Keratinocyte (primary cell): ENCODE measurements at places on chromosomes 1 and 21.

- DNase-seq, result no peak
- peak overlapping the region; percentile 93 for H3K4me3 ChIP-seq
- peaks cover 12% of the 10 kb centered on the region for H3K4me1 ChIP-seq
- no peaks in the 10 kb centered on the region for H3K27me3 ChIP-seq
- H3K36me3 ChIP-seq, result peaks cover 8% of the 10 kb centered on the region
Measured at GRCh38 chr1:230979952-230980351, 1.1 kb downstream of the ARV1 start.

DNA sequence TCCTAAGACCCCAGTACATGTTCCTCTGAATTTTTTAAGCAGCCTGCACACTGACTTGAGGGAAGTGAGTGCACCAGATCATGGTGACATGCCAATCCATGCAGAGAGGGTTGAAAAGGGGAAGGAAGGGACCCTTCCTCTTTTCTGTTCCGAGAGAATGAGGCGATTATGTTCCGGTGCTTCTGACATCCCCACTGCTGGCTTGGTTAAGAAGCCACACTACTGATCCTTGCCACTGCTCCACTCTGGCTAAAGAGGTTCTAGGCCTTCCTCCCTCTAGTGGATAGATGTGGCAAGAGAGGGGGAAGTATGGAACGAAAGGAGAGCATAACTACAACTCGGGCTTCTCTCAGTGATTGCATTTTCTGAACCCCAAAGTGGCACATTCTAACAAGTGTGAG, 1.8 kb upstream of the CYB5R1 start:
- H3K4me1 ChIP-seq, result peaks cover 35% of the 10 kb centered on the region
- no peak for DNase-seq
- H3K36me3 ChIP-seq, result peaks cover 2% of the 10 kb centered on the region
- H3K27ac ChIP-seq, result no peak overlapping the region

- no peak for DNase-seq
- H3K4me3 ChIP-seq, result no peak overlapping the region
- no peak overlapping the region for H3K27ac ChIP-seq
Measured at GRCh38 chr1:239947801-239948200, 143.9 kb upstream of the FMN2 start.

DNA sequence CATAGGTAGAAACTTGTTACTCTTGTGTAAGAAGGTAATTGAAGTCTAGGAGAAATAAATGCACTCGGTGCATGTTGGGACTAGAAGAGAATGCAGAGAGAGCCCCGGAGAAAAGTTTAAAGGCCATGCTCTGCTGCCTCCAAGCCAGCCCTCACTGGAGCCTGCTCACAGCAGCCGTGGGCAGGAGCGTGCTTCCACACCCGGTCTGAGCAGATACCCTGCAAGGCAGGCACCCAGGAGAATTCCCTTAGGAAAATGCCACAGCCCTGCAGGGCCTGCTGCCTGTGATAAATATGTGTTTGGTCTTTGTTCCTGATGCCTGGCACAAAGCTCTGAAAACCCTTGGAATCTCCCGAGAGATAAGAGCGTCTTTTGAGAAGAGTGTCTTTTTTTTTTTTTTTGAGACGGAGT, 22.8 kb downstream of the C2CD2 start:
- H3K4me3 ChIP-seq, result no peak overlapping the region
- no peaks in the 10 kb centered on the region for H3K27me3 ChIP-seq
- H3K4me1 ChIP-seq, result peaks cover 57% of the 10 kb centered on the region
- H3K36me3 ChIP-seq, result peaks cover 5% of the 10 kb centered on the region
- peak overlapping the region; percentile 80 for H3K27ac ChIP-seq

GRCh38 chr1:209672705-209673630, 2.2 kb upstream of the G0S2 start:
- H3K36me3 ChIP-seq, result no peaks in the 10 kb centered on the region
- DNase-seq, result no peak
- H3K4me3 ChIP-seq, result no peak overlapping the region
- peaks cover 38% of the 10 kb centered on the region for H3K4me1 ChIP-seq
- peak overlapping the region; percentile 11 for H3K27ac ChIP-seq

DNA sequence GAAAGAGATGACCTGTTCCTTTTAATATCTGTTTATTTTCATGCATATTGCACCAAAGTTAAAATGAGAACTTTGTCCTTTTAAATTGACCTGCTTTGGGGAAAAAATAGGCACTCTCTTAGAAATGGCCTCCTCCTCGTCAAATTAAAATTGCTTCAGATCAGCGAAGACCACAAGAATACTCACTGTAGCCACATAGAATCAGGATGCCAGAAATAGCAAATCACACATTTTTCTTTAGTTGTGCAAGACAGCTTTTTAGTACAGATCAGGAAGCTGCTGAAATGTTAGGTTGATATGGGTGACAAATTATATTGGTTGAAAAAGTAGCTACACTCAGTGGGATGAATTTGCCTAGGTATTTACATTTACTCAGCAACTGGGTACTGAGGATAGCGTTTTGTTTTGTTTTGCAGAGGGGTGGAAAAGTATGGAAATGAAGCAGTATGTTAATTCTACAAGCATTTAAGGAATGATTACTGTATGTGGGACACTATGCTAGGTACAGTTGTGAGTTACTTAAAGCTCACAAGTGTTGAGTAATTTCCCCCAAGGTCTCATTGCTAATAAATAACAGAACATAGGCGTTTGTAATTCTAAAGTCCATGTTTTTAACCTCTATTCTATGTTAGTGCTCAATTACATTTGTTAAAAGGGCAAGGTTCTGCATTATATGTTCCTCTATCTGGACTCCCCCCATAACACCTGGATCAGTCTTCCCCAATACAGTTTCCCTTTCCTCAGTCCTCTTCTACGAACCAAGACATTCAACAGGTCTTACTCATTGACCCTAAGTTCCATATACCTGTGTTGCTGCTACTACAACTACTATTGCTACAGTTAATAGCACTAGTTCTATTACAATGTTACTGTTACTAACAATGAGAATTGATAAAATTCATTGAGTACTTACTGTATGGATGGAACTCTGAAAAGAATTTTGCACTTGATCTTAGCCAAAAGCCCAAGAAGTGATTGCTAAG, 99.4 kb upstream of the S1PR1 start:
- H3K27me3 ChIP-seq, result no peaks in the 10 kb centered on the region
- DNase-seq, result no peak
- H3K4me1 ChIP-seq, result no peaks in the 10 kb centered on the region
- H3K36me3 ChIP-seq, result no peaks in the 10 kb centered on the region

DNA sequence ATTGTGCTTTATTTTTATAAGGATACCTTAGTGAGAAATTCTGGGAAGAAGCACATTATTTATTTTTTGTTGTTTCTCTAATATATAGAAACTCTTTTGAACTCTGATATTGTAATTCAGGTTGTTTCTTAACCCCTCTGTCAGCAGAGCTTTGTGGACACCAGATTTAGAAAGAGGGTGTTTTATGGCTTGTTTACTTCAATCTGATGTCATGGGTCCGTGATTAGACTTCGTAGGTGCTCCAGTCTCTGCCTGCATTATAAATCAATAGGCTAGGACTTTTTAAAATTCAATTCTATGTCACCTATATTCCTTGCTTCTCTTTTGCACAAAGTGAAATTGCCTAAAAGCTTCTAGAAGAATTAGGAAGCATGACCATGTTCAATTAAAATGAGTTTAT, 47.3 kb upstream of the CCDC190 start:
- H3K27ac ChIP-seq, result peak overlapping the region; percentile 88
- DNase-seq, result no peak
- H3K36me3 ChIP-seq, result no peaks in the 10 kb centered on the region

- H3K27me3 ChIP-seq, result no peaks in the 10 kb centered on the region
- H3K36me3 ChIP-seq, result no peaks in the 10 kb centered on the region
- no peak overlapping the region for H3K4me3 ChIP-seq
Measured at GRCh38 chr21:25243808-25244207, 363.5 kb downstream of the MRPL39 start.

GRCh38 chr1:205257735-205258134, 30.0 kb downstream of the TMCC2 start:
- no peaks in the 10 kb centered on the region for H3K27me3 ChIP-seq
- DNase-seq, result no peak
- H3K36me3 ChIP-seq, result no peaks in the 10 kb centered on the region
- peaks cover 24% of the 10 kb centered on the region for H3K4me1 ChIP-seq
- H3K4me3 ChIP-seq, result no peak overlapping the region
- no peak overlapping the region for H3K27ac ChIP-seq

DNA sequence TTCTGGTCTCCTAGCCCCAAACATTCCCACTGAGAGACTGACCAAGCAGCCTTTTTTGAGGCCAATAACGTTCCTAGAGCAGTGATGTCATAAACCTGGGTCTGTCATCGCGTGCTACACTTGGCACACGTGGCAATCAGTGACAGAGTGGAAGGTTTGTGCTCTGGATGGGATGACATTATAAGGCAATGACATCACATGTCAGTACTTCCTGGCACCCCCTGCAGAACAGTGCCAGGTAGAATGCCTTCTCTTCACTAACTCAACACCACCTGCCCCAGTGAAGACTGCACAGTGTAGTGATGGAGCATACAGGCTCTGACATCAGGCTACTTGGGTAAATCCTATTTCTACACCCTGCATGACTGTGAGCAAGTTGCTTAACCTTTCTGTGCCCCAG, 5.4 kb upstream of the ZNF648 start:
- H3K27ac ChIP-seq, result no peak overlapping the region
- H3K4me3 ChIP-seq, result no peak overlapping the region
- H3K4me1 ChIP-seq, result no peaks in the 10 kb centered on the region
- no peak for DNase-seq
- H3K27me3 ChIP-seq, result peaks cover 10% of the 10 kb centered on the region

- no peak overlapping the region for H3K27ac ChIP-seq
- no peak for DNase-seq
- H3K36me3 ChIP-seq, result no peaks in the 10 kb centered on the region
- H3K4me1 ChIP-seq, result no peaks in the 10 kb centered on the region
- no peaks in the 10 kb centered on the region for H3K27me3 ChIP-seq
Measured at GRCh38 chr1:198867182-198867581, 228.3 kb downstream of the PTPRC start.

- no peak overlapping the region for H3K27ac ChIP-seq
- no peaks in the 10 kb centered on the region for H3K36me3 ChIP-seq
- no peaks in the 10 kb centered on the region for H3K4me1 ChIP-seq
- H3K27me3 ChIP-seq, result no peaks in the 10 kb centered on the region
- DNase-seq, result no peak
- no peak overlapping the region for H3K4me3 ChIP-seq
Measured at GRCh38 chr1:15472587-15472986, 3.3 kb upstream of the CELA2B start.

DNA sequence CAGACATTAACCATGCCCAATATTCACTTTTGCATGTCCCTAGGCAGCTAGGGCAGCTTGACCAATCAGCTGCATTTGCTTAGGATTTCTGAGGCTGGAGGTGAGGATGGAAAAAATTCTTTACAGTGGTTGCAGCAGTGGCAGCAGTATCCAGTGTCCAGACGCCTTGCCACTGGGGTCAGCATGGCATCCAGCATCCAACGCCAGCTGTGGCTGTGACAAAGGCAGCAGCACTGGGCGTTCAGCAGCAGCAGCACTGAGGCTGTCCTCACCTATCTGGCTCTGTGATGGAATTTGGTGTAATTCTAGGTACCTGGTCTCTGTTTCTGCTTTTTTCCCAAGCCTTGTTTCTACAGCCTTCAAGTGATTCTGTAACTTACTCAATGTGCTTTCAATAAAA, 15.5 kb downstream of the RHBDL2 start:
- no peak for DNase-seq
- no peak overlapping the region for H3K4me3 ChIP-seq
- H3K27ac ChIP-seq, result no peak overlapping the region
- peaks cover 1% of the 10 kb centered on the region for H3K36me3 ChIP-seq
- H3K27me3 ChIP-seq, result no peaks in the 10 kb centered on the region

GRCh38 chr1:22101199-22101598, 41.7 kb downstream of the WNT4 start:
- peaks cover 2% of the 10 kb centered on the region for H3K4me1 ChIP-seq
- no peak for DNase-seq
- H3K4me3 ChIP-seq, result no peak overlapping the region
- no peak overlapping the region for H3K27ac ChIP-seq
- H3K27me3 ChIP-seq, result no peaks in the 10 kb centered on the region
- H3K36me3 ChIP-seq, result peaks cover 44% of the 10 kb centered on the region

DNA sequence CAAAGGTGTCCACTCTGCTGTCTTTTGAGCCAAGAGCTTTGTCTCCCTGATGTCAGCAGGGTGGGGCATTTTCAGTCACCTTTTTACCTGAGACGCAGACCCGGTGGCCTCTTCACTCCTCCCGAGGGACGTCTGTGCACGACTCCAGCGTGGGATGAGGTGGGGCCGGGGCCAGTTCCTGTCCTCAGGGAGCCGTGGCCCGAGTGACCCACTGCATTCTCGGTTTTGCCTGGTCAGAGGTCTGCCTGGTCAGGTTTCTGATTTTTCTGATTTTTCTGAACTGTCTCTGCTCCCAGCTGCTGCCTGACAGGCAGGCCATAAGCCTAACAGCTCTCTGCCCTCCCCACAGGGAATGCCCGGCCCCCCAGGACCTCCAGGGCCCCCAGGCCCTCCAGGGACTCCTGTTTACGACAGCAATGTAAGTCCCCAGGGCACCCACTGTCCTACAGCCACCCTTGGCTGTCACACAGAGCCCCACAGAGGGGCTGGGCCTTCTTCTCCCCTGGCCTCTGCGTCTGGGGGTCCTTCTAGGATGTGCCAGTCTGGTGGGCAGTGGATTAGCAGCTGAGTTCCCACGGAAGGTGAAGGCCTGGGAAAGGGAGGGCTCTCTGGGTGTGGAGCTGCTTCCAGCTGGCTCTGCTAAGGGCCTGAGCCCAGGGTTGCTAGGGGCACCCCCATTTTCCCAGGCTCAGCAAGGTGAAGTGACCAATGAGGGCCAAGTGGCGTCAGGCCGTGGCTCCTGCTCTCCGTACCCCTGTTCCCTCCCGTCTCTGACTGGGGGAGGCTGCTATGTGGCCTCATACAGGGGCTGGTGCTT, 45.9 kb downstream of the SLC19A1 start:
- H3K27ac ChIP-seq, result no peak overlapping the region
- H3K36me3 ChIP-seq, result peaks cover 15% of the 10 kb centered on the region
- no peaks in the 10 kb centered on the region for H3K27me3 ChIP-seq
- no peak overlapping the region for H3K4me3 ChIP-seq
- DNase-seq, result no peak
- H3K4me1 ChIP-seq, result no peaks in the 10 kb centered on the region

DNA sequence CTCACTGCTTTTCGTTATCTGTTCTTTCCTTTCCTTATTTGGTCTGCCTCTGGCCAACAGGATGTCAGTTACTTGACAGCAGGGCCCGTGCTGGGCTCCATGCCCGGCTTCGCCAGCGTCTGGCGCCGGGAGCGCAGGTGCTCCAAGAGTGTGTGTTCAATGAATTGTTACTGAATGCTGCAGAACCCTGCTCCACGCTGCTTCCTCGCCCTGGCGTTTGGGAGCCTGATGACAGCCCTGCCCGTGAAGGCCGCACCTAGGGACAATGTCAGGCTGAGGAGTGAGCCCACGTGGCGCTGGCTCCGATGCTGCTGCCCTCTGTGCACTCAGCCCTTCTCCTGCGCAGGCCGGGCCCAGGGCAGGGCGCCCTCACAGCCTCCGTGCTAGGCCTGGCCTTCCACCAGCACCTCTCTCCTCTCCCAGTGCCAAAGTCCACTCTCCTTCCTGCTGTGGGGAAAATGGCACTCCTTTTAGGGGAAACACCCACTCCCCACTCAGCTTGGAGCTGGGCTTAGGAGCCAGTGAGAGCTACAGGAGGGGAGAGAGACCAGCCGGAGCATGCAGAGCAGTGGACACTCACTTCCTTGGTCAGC, 51.4 kb downstream of the ACBD3 start:
- H3K4me1 ChIP-seq, result peaks cover 15% of the 10 kb centered on the region
- no peak for DNase-seq
- H3K27ac ChIP-seq, result no peak overlapping the region
- H3K27me3 ChIP-seq, result no peaks in the 10 kb centered on the region
